Stimulated activated CD8-positive, alpha-beta memory T cell treated with anti-CD3 and anti-CD28 coated beads, Interleukin-15, amount 100 ng/mL, for 48 hours (primary cell): ENCODE measurements at places on chromosomes 5 and 9.
A peak's percentile ranks its signal among the peaks of the same experiment; 100 is the strongest.

GRCh38 chr9:108885643-108886348 lies 23.7 kb downstream of the ACTL7A start:
- peak; percentile 62 for DNase-seq

GRCh38 chr5:140153905-140154304 lies 21.1 kb upstream of the CYSTM1 start:
- DNase-seq, result no peak

GRCh38 chr5:40485021-40485998 lies 194.4 kb upstream of the PTGER4 start:
- no peak for DNase-seq

DNA sequence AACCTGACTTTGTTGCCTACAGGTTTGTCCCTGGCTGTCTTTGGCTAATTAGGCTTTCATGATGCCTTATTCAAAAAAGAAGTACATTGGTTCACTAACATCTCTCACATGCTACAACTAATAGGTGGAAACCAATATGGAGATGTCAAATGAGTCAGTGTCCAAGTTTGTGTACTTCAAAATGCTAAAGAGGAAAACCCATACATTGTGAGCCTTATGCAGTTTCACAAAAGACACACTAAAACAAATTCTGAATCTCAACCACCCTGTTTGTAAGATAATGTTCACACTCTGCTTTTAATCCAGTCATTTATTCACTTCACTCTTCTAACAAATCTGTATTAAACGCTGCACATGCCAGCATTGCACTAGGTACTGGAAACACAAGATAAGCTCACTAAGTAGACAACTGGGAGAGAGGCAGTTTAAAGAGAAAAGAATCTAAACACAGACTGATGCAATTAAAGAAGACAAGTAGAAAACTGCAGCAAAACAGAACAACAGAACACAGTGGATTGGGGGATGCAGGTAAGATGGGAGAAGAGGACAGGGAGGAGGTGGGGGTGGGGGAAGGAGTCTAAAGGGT lies 104.1 kb downstream of the DROSHA start:
- no peak for DNase-seq

DNA sequence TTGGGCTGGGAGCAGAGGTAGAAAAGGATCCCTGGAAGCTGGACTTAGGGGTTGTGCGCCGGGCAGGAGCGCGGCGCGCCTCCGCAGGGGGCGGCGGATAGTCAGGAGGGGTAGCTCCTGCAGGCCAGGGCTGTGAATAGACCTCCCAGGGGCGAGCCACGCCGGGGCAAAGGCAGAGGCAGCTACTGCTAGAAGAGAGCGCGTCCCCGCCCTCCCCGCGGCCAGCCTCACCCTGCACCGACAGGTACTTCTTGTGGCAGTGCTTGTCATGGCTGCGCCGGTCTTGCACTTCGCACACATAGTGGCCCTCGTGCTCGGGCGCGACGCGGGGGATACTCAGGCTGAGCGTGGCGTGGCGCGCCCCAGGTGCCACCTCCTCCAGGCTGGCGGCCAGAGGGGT lies 28.1 kb downstream of the FLT4 start:
- DNase-seq, result no peak

DNA sequence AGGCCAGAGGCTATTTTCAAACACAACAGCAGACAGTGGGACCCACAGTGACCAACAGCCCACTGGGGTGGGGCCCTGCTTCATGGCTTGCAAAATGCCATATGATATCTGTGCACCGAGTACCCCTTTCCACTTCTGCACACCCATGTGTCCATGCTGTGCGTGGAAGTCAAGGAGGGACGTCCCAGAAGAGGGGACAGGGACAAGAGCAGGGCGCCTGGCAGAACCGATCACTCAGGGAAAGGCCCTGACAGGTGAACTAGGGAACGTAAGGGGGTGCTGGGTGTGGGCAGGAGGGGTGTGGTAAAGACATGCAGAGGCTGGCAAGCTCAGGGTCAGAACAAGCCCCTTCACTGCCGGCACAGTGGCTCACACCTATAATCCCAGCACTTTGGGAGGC lies 7.6 kb upstream of the TTLL11 start:
- no peak for DNase-seq

DNA sequence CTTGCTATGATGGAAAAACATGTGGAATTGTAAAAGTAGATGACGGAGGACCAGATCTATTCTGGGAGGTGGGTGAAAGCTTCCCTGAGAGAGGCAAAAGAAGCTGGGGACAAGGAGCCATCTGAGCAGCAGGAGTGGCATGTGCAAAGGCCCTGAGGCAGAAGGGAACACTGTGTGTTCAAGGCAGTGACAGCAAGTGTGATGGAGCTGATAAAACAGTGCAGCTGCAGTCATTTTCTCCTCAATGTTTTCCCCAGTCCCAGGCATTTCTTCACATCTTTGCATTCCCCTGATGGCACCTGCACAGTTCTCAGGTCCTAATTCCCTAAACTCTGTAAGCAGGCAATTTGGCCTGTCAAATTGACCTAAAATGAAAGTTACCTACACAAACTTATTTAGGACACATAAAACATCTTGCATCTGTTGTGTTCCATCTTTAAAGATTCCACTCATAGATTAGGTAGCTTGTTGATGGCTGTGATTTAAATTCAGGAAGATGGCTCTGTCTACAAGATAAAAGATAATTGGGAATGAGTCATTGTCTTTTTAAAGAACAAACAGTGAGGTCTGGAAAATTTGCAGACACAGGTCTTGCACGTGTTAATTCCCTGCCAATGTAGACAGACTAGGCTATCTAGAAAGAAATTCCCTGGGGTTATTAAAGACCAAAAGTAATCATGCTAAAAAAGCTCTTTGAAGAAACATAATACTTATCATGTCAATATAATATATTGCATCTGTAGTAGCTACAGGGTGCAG lies 289.6 kb upstream of the SGCD start:
- DNase-seq, result no peak

- DNase-seq, result no peak
Observed at GRCh38 chr9:70390933-70391341, 23.5 kb downstream of the KLF9 start.

GRCh38 chr5:178206166-178207101 lies 2.1 kb downstream of the HNRNPAB start:
- no peak for DNase-seq

DNA sequence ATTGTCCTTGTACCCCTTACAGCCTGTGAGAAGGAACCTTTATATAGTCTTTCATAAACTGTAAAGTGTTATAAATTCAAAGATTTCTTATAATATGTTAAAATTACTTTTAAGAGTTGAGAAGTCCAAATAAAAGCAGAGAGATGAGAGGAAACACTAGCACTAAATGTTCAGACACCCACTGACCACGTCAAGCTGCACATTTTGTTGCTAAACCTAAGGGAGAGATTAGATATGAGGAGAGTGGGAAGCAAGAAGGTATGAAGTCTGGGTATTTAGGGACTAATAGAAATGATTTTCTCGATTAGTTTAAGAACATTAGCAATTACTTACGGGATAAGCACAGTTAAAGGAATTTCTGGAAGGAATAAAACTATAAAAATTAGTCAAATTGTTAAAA lies 506.9 kb downstream of the RAB3C start:
- DNase-seq, result no peak

GRCh38 chr5:75050415-75050814 lies 1.9 kb downstream of the GCNT4 start:
- DNase-seq, result no peak

GRCh38 chr5:161001604-161002003 lies 149.6 kb upstream of the ATP10B start:
- no peak for DNase-seq

DNA sequence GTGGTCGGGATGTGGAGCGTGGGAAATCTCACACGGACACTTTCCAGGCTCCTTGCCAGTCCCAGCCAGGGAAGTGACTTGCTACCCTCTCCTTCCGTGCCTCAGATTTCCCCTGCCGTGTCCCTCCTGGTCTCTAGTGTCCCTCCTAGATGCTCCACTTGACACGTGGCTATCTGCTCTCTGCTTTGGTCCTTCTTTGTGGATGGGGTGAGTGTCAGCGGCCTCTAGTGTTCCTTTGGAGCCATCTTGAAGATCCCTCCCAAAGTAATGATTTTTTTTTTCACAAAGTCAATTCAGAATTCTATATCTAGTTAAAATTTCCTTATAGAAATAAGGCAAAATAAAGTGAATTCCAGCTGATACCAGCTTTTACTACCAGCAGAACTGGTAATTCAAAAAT lies 117.7 kb downstream of the MRPL36 start:
- DNase-seq, result no peak

GRCh38 chr5:103894882-103895281 lies 332.3 kb upstream of the NUDT12 start:
- DNase-seq, result no peak

DNA sequence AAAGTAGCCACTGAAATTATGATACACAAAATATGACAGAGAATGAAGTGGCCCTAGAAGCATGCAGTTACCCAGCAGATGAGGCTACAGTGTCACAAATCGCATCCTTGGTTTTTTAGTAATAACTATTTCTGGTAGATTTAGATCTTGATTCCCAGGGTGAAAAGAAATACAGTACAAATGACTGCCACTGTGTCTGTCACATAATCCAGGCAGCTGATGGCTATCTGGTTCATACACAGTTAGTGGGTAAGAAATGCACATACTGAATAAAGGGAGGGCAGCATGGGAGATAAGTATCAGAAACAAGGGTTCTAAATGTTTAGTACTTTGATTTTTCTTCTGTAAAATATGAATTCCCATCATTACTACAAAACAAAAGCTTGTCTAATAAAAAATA lies 41.5 kb downstream of the POC5 start:
- DNase-seq, result no peak

DNA sequence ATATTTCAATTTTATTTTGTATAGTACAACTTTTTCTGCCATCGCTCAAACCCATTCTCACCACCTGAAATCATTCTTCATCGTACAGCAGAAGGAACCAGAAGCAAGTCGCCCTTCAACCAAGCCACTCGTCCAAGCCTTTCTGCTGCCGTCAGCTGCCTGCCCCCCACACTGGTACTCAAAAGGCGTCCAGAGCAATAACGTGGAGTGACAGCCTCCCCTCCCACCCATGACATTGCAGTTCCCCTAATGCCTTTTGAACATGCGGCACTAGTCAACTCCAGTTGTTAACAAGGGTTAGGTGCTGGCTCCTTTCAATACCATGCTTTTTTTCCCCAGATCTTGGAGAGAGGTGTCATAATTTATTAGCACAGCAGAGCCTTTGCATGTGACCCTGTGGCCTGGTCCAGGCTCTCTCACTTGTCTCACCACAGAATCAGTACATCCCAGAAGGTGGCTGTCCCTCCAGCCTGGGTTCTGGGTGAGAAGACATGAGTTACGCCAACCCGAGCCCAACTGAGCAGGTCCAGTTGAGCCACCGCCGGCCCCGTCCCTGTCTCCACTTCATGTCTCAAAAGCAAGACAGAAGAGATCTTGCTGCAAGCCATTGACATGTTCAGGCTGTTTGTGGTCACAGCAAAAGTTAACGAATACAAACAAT lies 20.4 kb upstream of the MED10 start:
- DNase-seq, result no peak

DNA sequence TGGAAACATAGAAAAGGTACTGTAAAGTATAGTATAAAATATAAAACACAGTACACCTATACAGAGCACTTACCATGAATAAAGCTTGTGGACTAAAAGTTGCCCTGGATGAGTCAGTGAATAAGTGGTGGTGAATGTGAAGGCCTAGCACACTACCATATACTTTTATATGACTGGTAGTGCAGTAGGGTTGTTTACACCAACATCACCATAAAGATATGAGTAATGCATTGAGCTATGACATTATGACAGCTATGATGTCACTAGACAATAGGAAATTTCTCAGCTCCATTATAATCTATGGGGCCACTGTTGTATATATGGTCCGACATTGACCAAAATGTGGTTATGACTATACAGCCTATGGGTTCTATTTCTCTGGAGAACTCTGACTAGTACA lies 291.8 kb upstream of the ACTBL2 start:
- no peak for DNase-seq

DNA sequence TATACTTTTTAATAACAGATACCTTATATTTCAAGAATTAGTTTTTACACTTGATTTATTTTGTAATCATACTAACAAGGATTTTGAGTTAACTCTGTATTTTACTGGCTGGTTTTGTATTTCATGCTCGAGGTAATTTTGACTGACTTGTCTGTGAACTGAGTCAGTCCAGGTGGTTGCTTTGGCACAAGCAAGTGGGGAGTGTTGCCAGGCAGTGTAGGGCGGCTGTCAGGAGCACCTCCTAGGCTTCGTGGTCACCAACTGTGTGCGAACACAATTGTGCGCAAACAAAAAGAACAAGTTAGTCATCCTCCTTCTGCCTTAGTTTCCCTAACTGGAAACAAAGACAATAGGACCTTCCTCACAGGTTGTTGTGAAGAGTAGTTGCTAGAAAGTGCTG lies 286.3 kb downstream of the ADGRV1 start:
- DNase-seq, result no peak

DNA sequence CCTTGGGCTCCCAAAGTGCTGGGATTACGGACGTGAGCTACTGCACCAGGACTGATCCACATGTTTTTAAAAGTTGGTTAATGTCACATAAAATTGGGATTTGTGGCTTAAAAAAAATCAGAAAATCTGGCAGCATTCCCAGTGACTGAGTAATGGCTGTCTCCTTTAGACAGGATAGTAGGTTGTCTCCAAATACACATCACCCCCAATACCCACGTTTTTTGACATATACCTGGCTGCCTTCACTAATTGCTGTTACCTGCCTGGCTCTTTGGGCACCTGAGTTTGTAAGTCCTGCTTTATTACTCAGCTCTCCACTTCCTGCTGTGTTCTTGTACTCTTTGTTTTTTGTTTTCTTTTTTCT lies 84.8 kb downstream of the KDM4C start:
- DNase-seq, result no peak

- no peak for DNase-seq
Observed at GRCh38 chr9:132068605-132069004, 11.1 kb downstream of the MED27 start.

GRCh38 chr5:80761176-80761575 lies 106.4 kb upstream of the DHFR start:
- no peak for DNase-seq

DNA sequence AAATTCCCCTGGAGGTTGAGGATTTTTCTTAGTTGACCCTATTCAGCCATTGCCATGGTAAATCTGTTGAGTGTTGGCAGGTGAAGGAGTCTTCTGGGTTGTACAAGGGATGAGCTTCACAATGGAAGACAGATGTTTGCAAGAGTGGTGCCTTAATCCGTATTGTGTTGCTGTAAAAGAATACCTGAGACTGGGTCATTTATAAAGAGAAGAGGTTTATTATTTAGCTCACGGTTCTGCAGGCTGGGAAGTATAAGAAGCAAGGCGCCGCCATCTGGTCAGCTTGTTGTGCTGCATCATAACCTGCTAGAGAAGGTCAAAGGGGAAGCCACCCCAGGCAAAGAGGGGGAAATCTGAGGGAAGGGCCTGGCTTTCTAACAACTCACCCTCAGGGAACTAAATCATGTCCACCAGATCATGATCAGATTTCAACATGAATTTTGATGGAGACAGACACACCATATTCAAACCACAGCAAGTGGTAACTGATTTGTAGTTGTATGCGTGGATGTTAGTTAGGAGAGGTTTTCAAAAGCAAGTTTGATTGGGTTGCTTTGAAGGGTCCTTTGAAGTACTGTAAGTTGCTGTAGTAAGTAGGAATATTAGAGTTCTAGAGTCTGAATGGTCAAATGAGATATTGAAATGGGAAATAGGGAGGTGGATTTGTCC lies 2.5 kb downstream of the TNPO1 start:
- peak; percentile 19 for DNase-seq
